ENCODE measurements at places on chromosomes 4 and X.

GRCh38 chr4:128256539-128256938 lies 31.1 kb downstream of the PGRMC2 start:
- no peak for DNase-seq

GRCh38 chrX:46722742-46723568 lies 36.0 kb downstream of the SLC9A7 start:
- no peak for DNase-seq

DNA sequence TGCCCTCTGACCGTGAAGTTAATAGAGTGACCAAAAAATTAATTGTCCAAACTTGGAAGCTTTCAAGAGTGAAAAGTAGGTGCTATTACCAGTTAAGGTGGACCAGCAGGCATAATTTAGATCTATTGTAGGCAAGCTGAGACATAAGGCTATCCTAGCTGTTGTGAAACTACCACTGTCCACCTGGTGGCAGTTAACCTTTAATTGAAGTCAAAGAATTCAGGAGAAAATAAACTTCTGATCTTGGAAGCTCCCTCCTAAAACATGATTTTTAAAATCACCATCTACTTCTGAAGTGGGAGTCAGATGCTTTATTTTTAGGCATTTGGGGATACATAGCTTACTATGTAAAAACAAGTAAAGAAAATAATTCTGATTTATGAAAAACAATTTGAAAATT lies 636.3 kb upstream of the HTR2C start:
- DNase-seq: no peak

GRCh38 chr4:146835096-146835495 lies 110.6 kb downstream of the TTC29 start:
- DNase-seq: no peak

GRCh38 chrX:1725472-1725871 lies 110.6 kb downstream of the ASMT start:
- DNase-seq: no peak

GRCh38 chrX:34875204-34875603 lies 67.4 kb upstream of the FAM47B start:
- no peak for DNase-seq

GRCh38 chr4:22363036-22363435 lies 152.8 kb downstream of the ADGRA3 start:
- no peak for DNase-seq

DNA sequence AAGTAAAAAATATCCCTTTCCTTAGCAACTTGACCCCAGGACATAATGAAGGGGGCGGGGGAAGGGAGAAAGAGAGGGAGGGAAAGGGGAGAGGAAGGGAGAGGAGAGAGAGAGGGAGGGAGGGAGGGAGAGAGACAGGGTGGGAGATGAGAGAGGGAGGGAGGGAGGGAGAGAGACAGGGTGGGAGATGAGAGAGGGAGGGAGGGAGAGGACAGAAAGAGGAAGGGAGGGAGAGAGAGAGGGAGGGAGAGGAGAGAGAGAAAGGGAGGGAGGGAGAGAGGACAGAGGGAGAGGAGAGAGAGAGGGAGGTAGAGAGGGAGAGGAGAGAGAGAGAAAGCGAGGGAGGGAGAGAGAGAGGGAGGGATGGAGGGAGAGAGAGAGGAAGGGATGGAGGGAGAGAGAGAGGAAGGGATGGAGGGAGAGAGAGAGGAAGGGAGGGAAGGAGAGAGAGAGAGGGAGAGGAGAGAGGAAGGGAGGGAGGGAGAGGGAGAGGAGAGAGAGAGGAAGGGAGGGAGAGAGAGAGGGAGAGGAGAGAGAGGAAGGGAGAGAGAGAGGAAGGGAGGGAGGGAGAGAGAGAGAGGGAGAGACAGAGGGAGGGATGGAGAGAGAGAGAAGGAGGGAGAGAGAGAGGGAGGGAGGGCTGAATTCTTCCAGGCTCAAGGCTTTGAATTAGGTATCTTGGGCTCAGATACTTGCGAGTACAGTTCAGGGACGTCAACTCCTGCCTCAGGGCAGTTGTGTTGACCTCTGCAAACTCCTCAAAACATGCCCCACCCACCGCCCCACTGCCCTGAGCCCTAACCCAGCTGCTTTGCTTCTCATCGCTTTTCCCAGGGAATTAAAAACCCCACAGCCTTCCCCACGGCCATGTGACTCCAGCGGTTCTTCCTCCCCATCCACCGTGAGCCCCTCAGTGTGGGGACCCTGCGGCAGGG lies 40.0 kb upstream of the ADRA2C start:
- DNase-seq: no peak

GRCh38 chrX:15790769-15791290 lies 546 bp downstream of the ZRSR2 start:
- DNase-seq: no peak

DNA sequence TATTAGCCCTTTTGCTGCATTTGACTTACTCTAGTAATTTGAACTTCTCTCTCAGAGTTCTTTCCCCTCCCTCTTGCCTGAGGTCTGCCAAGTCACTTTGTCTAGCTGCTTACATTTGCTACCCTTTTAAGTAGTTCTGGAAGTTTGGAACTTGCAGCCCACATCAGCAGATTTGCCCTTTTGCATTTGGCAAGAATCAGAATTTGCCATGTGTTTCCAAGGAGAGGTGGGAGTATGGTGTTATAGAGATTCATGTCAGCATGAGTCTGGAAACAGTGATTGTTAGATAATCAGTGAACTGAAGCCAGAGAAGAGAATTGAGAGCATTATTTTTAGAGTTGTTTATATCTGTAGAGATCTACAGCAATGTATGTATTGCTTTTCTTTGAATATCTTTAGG lies 52.1 kb downstream of the KLHL34 start:
- no peak for DNase-seq

- no peak for DNase-seq
Observed at GRCh38 chr4:83646538-83647239, 110.8 kb downstream of the GPAT3 start.

DNA sequence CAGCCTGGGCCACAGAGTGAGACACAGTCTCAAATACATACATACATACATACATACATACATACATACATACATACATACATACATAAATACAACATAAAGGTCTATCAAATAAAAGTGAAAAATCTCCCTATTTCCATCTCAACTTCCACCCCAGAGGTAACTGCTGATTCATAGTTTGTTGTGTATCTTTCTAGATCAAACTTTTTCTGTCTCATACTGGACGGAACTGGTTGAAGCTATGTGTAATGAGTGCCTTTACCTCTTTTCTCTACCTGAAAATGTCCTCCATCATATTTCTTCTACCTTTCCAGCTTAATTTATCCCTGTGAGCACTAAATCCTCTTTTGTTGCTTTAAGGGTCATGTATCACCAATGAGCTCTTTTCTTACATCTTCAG lies 102.5 kb downstream of the HDAC8 start:
- no peak for DNase-seq

DNA sequence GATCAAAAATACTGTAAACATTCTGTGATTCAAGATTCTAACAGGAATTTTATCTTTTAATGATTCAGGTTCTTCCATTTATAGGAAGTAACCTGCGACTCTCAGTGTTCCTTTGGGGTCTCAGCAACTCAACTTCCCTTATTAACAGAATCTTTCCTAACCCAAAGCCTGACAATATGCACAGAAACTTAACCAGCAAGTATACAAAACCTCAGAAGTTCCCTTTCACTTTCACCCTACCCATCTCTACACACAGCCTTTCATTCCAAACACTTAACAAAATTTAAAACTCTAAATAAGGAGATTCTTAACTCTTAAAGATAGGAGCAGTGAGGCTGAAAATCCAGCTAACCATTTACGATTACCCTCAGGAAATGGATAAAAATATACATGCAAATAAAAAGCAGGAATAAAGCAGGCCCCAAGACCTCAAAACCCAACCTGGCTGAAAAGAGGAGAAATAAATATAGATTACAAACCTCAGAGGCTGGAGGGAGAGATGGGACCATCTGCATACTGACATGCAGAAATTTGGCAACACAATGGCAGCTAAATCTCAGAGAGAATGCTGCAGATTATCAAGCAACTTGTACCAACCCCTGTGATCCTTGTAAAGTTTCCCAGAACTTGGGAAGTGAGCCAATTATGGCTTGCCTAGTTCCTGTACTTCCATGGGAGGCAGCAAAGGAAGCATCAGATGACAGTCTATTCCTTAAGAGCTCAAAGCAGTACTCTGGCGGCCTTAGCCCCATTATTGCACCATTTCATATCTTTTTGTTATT lies 101.0 kb downstream of the ATP11C start:
- no peak for DNase-seq

DNA sequence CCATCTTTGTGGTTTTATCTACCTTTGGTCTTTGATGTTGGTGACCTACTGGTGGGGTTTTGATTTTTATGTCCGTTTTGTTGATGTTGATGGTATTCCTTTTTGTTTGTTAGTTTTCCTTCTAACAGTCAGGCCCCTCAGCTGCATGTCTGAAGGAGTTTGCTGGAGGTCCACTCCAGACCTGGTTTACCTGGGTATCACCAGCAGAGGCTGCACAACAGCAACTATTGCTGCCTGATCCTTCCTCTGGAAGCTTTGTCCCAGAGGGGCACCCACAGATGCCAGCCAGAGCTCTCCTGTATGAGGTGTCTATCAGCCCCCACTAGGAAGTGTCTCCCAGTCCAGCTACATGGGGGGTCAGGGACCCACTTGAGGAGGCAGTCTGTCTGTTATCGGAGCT lies 199.3 kb upstream of the WDFY3 start:
- DNase-seq: no peak

- no peak for DNase-seq
Observed at GRCh38 chr4:79467246-79467932, 59.4 kb upstream of the GK2 start.

Measured in stimulated activated CD8-positive, alpha-beta memory T cell treated with anti-CD3 and anti-CD28 coated beads, Interleukin-4, amount 100 ng/mL, for 1 hour (primary cell).